Left lung (tissue), 14 donors: ENCODE measurements at places on chromosomes 2 and 18. TPM values are rescaled to one million over a fixed set of nuclear protein-coding genes. Genes with fewer than 3 reads are reported as not detected.

CHRNG gene
- total RNA-seq: not detected

IL37 gene
- not detected for total RNA-seq

CCDC150 gene
- total RNA-seq: 2.8 TPM

DNA sequence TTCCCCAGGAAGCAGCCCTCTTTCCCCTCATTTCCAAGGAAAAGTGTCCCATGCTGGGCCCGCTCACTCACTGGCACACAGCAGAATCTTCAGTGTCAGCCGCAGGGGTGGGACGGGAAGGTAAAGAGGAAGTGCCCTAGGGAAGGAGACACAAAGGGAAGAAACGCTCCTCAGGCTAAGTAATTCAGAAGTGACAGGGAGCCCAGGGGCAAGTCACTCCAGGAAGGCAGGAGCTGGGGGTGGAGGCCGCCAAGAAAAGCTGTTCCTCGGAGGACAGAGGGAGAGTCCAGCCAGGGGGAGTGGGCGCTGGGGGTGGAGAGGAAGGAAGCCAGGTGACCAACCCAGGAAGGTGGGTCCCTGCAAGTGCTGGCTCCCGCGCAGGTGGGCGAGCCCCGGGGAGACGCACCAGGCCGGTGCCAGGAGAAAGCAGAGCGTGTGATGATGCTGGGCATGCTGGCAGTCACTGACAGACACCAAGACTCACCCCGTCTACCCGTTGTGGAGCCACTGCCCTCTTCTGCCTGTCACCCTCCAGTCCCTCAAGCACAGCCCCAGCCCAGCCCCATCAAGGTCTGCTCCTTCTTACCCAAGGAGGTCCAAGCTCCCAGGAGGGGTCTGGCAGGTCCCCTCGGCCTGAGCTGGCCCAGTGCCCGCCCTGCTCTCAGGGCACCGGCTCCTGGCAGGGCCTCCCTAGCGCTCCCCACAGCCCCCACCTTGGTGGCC is 21.7 kb downstream of the HDAC4 start:
- DNase-seq: no peak

GRCh38 chr18:32427084-32427900 is 43.4 kb downstream of the GAREM1 start:
- no peak for DNase-seq

DNA sequence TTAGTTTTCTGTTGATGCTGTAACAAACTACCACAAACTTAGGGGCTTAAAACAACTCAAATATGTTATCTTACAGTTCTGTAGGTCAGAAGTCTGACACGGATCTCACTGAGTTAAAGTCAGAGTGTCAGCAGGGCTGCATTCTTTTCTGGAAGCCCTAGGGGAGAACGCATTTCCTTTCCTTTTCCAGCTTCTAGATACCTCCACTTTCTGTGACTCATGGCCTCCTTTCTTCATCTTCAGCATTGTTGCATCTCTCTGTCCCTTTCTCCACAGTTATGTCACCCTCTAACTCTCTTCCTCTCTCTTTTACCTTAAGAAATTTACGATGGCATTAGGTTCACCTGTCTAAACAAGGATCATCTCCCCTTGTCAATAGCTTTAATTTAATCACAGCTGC is 13.3 kb upstream of the PPP4R1 start:
- DNase-seq: no peak

DNA sequence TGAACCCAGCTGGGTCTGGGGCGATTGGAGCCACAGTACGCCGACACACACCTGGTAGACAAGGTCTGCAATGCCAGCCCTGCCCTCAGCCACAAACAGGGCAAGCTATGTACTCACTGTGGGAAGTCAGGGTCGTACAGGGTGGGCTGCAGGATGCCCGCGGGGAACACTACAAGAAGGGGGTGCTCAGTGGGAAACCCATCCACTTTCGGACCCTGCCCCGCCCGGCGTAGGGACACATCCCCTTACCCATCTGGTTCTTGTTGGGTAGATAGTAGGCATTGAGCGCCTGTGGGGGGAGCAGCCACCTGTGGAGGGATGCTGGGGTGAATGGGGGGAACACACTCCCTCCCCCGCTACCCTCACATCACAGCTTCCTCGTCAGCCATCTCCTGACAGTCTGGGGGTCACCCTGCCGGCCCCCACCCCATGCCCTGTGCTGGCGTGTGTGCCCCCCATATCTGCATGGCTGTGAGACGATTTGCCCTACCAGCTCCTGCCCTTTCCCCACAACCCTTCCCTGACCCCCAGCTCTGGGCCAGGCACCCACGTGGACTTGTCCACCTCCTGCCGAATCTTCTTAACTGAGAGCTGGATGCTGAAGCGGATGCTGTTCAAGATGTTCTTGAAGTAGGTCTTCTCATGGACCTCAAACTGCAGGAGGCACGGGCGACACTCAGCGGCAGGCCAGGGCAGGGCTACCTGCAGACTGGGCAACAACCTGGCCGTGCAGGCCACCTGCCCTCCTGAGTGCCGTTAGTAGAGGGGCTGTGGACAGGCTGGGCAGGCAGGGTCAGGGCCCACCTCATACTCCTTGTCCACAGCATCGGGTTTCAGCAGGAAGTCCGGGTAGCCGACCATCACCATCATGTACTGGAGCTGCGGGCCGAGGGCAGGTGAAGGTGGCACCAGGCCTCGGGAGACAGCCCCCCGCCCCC is 5.1 kb downstream of the ECEL1 start:
- peak; percentile 72 for DNase-seq

DNA sequence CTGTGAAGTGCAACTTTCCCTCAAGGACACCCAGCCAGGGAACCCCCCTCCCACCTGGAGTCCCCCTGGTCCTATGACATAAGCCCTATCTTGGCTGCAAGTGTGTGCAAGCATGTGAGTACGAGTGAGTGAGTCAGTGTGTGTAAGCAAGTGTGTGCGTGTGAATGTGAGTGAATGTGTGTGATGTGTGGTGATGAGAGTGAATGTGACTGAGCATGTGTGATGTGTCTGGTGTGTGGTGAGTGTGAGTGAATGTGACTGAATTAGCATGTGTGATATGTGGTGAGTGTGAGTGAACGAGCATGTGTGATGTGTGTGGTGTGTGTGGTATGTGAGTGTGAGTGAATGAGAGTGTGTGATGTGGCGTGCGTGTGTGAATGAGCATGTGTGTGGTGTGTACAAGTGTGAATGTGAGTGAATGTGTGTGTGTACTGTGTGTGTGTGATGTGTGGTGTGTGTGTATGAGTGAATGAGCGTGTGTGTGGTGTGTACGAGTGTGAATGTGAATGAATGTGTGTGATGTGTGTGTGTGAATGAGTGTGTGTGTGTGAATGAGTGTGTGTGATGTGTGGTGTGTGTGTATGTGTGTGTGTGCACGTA is 68.8 kb upstream of the SMAD7 start:
- DNase-seq: no peak

DNA sequence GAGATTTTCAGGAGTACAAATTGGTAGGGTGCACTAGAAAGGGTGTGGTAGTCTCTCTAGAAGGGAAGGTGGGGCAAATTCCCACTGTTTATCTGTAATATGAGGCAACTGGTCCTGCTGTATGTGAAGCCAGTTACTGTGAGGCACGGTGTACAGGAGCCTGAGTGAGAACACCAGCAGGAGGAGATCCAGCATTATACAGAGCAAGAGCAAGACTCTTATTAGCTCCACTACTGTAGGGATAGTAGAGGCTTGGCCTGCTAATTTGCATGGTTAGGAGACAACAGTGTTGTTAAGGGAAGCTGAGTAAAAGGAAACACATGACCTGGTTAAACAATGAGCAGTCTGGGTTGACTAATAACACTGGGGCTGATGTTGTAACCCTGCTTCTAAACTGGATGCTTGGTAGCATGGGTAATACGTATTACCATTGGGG is 76.3 kb upstream of the WDSUB1 start:
- DNase-seq: no peak

DNA sequence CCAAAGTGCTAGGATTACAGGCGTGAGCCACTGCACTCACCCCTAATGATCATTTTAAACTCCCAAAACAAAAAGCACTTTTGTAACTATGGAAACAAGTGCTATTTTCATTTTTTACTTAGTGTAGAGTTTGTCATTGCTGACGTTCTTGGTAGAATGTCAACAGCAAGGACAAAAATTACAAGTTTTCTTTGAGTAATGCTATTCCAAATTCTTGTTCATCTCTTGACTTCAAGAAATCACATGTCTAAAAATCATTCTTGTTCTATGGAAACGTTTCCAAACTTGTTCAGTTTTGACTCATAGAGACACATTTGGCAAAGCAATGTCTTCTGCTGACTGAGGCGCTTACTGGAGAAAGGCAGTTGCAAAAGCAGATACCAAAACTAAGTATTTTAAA is 82.6 kb downstream of the MBP start:
- no peak for DNase-seq

- no peak for DNase-seq
These were observed 269.0 kb downstream of the TCF4 start for GRCh38 chr18:55318951-55319441.

- DNase-seq: peak; percentile 74
These were observed 295.4 kb downstream of the CELF4 start for GRCh38 chr18:37270038-37270665.

DNA sequence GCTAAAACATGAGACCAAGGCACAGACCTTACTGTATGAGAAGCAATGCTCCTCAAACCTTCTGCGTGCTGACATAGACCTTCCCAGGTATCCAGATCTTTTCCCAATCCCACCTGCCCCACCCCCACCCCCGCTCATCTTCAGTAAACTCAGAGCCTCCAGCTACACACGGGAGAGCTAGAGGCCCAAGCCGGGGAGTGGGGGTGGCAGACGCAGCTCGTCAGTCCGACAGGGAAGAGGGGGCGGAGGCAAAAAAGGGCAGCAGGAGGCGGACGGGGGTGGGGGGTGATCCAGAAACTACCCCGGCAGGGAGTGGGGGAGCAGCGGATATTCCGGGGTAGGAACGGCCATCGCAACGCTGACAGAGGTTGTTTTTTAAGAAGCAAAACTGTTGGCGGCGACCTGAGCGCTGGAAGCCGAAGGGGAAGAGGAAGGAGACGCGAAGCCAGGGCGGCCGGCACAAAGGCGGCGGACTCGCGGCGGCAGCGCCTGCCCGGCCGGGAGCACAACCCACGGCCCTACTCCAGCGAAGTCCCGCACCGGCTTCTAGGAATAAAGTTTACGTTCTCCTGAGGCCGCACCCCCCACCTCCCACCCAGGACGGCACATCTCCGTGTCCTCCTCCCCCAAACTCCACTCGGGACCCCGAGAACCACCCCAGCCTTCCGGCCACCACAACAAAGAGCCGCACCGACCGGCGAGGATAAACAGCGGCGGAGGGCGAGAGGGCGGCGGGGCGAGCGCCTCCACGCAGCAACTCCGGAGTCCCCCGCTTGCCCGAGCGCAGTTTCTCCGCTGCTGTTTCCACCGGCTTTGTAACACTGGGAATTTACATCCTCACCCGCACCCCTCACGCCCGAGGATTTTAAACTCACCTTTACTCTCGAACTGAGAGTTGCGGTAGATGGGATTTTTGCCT is 722 bp downstream of the BAZ2B start:
- peak; percentile 94 for DNase-seq

GRCh38 chr2:65548576-65549256 is 116.3 kb upstream of the SPRED2 start:
- no peak for DNase-seq

DNA sequence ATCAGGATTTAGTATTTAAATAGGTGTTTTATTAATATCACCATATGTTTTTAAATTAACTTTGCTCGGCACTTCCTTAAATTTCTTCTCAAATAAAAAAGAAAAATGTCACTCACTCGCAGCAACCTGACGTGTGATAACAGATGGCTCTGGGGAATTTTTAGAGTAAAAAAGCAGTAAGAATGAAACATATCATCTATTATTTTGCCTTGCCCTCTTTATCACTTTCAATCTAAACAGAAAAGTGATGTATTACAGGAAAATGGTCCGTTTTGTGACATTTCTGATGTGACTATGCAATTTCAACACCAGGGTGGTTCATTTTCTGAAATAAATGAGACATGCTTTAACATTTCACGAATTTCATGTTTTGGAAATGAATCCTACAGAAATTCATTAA is 1368.0 kb upstream of the LRRTM1 start:
- no peak for DNase-seq

- DNase-seq: no peak
These were observed 219.6 kb downstream of the CELF4 start for GRCh38 chr18:37346048-37346447.

EVA1A gene
- total RNA-seq: 23.2 TPM

CRYBA2 gene
- total RNA-seq: not detected

- DNase-seq: no peak
These were observed 134.7 kb downstream of the TPGS2 start for GRCh38 chr18:36693931-36694620.

VRK2 gene
- 28.0 TPM for total RNA-seq

GRCh38 chr2:112174383-112174782 is 36.2 kb downstream of the FBLN7 start:
- no peak for DNase-seq

GRCh38 chr2:200130762-200131166 is 175.4 kb downstream of the MAIP1 start:
- no peak for DNase-seq

- peak; percentile 83 for DNase-seq
These were observed 1.8 kb upstream of the BCL11A start for GRCh38 chr2:60555066-60555782.

- DNase-seq: no peak
These were observed 21.4 kb upstream of the FAM228A start for GRCh38 chr2:24153478-24153877.

CCDC178 gene
- total RNA-seq: 0.73 TPM

- no peak for DNase-seq
These were observed 28.1 kb downstream of the PTPN2 start for GRCh38 chr18:12855916-12856315.

- no peak for DNase-seq
These were observed 57.6 kb downstream of the TPGS2 start for GRCh38 chr18:36771245-36771644.
